ENCODE measurements at places on chromosomes 6 and 20.

DNA sequence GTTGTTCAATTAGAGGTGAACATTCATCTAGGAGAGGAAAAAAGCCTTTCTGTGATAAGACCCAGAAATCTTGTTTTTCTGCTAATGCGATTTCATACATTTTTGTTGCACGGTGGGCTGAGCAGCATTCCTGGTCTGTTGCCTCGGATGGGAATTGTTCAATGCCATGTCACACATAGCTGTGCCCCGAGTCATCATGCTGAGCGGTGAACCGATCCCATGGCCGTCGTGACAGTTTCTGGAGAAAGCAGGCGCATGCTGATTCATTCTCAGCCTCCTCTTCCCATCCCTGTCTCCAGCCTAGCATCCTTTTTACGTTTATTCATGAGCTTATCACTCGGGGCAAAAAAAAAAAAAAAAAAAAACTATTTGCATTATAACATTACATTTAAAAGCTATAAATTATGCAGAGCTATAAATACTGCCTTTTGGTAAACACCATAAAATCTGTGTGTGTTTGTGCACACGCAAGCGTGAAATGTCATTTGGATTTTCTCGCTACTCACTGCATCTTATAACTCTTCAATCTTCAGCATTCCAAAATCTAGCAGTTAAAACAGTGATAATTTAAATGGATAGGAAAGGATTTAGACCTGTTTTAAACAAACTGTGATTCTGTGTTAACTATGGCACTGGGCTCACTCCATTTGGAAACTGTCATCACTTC lies 58.9 kb upstream of the IFNGR1 start:
- peak; percentile 95 for DNase-seq

GRCh38 chr20:7199861-7200260 lies 432.4 kb downstream of the BMP2 start:
- no peak for DNase-seq

- DNase-seq: no peak
These were observed 29.1 kb upstream of the CALHM6 start for GRCh38 chr6:116431964-116432595.

DNA sequence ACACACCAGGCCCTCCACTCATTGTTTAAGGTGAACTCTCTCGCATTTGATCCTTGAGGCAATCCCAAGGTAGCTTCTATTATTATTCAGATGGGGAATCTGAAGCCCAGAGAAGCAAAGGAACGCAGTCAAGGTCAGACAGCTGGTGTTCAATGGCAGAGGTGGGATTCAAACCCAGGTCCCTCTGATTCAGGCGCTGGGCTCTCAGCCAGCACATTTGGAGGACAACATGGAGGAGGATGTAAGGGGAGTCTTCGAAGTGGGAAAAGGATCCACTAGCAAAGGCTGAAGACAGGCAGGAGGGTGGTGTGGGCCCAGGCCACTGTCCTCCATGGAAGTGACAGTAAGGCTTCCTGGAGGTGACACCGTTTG lies 13.9 kb upstream of the TTPAL start:
- DNase-seq: no peak

DNA sequence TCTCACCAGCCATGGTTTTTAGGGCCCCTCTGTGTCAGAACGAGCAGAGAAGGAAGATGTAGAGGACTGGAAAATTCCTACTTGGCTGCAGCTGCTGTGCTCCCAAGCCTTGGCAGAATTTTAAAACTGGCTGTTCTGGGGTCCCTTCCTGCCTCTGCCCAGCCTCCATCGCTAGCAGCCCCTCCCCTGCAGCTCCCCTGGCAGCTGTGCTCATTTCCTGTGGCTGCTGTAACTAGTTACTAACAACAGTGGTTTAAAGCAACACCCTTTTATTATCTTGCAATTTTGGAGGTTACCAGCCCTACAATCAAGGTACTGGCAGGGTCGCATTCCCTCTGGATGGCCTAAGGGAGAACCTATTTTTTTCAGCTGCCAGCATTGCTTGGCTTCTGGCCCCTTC lies 3.7 kb upstream of the CST11 start:
- DNase-seq: no peak

- no peak for DNase-seq
These were observed 64.5 kb upstream of the STX16 start for GRCh38 chr20:58586565-58587093.

- DNase-seq: no peak
These were observed 116.8 kb downstream of the MBOAT1 start for GRCh38 chr6:20095436-20095835.

GRCh38 chr6:113762641-113763040 lies 94.5 kb upstream of the MARCKS start:
- peak; percentile 62 for DNase-seq

DNA sequence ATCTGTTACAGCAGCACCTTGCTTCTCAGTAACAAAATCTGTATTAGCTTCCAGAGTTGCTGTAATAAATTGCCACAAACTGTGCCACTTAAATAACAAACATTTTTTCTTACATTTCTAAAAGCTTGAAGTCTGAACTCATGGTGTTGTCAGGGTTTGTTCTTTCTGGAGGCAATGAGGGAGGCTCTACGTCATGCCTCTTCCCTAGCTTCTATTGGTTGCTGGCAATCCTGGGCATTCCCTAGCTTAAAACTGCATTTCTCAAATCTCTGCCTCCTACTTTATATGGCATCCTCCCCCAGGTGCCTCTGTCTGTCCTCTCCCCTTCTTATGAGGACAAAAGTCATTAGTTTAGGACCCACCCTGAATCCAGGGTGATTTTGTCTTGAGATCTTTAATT lies 41.6 kb upstream of the TMEM244 start:
- no peak for DNase-seq

- DNase-seq: no peak
These were observed 107.3 kb downstream of the IRF4 start for GRCh38 chr6:498795-499231.

- no peak for DNase-seq
These were observed 55.8 kb downstream of the FOXO3 start for GRCh38 chr6:108616544-108616943.

DNA sequence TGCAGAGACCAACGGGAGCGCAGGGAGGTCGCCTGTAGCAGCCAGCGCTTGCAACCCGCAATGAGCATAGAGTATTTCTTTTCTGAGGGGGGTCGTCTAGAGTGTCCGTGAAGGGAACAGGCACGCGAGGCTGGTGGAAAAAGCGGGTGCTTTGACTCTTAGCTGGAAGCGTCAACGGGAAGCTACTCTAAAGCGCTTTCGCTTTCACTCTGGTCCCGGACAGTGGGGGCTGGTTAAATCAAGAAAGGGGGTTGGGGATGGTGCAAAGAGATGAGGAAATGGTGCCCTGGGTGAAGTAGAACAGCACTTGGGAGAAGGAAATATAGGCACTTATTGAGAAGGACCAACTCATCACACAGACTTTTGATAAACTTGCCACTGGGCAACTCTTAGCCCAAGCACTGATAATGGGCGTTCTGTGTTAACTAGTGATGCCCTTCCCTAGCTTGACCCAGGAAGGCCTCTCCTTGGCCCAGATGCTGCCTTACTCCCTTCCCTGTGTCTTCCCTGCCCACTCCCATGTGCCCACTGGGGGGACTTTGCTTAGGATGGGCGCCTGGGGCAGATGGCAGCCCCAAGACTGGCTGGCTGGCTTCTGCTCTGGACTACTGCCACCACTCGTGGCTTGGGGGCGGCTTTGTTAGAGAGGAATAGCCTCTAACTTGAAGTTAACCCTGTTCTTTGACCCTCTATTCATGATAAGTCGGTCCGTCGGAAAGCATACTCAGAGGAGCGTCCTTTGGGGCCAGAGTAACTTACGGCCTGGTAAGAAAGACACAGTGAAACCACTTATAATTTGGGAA lies 585 bp downstream of the PSMB9 start:
- peak; percentile 21 for DNase-seq

DNA sequence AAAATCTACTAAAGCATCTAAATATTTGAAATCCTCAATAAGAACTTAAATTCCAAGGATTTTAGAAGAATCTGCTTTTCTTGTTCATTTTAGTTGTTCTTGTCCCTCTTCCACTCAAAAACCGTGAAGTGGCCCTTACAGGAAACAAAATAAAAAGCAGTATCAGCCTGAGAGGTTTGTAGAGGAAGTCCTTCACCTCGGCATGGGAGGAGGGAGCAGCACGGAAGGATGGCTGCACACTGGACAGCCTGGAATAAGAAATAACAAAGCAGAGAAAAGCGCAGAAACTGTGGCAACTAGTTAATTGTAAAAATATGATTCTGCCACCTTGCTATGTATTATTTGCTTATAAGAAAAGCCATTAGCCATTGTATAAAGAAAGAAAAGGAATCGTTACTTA lies 46.1 kb downstream of the RALGAPA2 start:
- DNase-seq: no peak

DNA sequence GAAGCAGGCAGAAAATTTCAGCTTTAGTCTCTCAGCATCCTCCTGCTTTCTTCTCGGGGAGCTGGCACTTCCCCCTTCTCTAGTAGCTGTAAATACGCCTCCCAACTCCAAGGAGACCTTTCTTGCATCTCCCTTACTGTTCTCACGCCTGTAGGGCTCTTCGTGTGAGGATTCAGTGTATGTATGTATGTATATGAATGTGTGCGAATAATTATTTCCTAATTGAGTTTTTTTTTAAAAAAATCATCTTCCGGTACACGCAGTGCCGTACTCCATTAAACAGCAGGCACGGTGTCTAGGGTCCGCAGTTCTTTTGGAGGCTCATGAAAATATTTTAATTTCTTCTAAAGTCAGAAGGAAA lies 85.4 kb downstream of the HFE start:
- peak; percentile 59 for DNase-seq

DNA sequence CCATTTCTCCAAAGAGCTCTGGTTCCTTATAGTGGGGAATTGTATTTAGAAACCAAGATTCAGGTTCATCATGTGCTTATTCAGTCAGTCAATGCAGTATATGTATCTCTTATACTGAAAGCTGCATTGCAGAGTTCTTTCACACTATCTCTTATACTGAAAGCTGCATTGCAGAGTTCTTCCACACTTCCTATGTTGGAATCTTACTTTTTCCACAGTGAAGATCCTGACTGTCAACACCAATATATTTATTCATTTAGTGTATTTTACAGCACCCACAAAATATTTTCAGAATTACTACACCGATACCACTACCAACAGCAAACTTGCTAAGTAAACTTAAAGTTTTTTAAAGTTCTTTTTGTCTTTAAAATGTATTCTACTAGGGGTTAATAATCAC lies 349.3 kb upstream of the MMS22L start:
- DNase-seq: peak; percentile 74

- DNase-seq: no peak
These were observed 580.4 kb downstream of the CBLN4 start for GRCh38 chr20:55424968-55425367.
